Upper lobe of right lung (tissue), 1 donor: ENCODE measurements at places on chromosomes 3 and 15. TPM values are rescaled to one million over a fixed set of nuclear protein-coding genes. Genes with fewer than 3 reads are reported as not detected.

Gene PXK
- total RNA-seq, result 29.8 TPM

Gene SLC51A
- total RNA-seq, result not detected

DNA sequence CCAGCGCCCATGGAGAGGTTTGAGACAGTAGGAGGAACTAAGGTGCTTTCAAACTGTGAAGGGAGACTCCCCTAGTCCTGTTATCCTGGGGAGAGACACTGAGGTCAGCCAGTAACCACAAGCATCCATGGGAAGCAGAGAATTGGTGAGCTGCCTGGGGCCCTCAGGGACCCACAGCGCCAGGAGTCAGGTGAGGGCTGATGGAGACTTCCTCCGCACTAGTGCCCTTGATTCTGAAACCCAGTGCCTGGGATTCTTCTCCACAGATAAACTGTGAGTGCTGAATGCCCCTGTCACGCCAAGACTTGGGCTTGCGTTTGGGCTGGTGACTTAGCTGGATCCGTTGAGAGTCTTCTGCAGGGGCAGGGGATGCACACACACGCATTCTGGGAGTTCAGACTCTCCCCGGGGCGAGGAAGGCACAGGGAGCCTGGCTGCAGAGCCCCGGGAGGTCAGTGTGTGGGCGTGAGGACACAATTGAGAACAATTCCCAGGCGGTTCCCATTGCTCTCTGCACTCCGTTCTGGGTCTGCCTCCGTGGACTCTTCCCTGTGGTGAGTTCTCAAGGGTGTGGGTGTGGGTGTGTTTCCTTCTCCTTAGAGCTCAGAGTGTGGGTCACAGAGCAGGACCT, 37.9 kb upstream of the SLCO2A1 start:
- H3K36me3 ChIP-seq, result no peaks in the 10 kb centered on the region
- H3K27me3 ChIP-seq, result no peaks in the 10 kb centered on the region
- H3K4me1 ChIP-seq, result peaks cover 8% of the 10 kb centered on the region

DNA sequence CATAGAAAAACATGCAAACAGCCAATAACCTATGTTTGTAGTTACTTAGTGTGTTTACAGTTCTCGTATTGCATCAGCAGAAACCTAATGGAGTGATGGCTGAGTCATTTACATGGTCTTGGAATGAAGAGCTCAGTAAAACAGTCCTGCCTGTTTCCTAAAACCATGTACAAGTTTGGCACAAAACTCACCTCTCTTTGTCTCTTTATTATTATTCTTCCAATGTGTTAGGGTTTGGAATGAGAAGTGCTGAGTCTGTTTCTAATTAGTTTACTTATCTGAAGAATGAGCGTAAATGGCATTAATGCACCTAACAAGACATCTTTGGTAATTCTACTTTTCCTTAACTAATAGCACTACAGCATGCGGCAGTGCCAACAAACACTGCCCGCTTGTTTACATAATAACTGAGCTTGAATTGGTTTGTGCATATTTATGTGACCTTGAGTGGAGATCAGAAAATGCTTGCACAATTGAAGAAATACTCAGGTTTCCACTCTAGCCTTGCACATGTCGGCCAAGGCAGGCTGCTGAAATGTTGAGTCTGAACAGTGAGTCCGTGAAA, 385.4 kb upstream of the SEMA6D start:
- H3K27ac ChIP-seq, result no peak overlapping the region
- H3K4me3 ChIP-seq, result no peak overlapping the region
- DNase-seq, result no peak
- no peaks in the 10 kb centered on the region for H3K36me3 ChIP-seq
- no peaks in the 10 kb centered on the region for H3K27me3 ChIP-seq

GRCh38 chr15:53569751-53570480, 189.5 kb downstream of the WDR72 start:
- H3K4me1 ChIP-seq, result no peaks in the 10 kb centered on the region
- H3K36me3 ChIP-seq, result no peaks in the 10 kb centered on the region
- no peak overlapping the region for H3K4me3 ChIP-seq
- DNase-seq, result no peak
- H3K27ac ChIP-seq, result no peak overlapping the region
- H3K27me3 ChIP-seq, result no peaks in the 10 kb centered on the region

DNA sequence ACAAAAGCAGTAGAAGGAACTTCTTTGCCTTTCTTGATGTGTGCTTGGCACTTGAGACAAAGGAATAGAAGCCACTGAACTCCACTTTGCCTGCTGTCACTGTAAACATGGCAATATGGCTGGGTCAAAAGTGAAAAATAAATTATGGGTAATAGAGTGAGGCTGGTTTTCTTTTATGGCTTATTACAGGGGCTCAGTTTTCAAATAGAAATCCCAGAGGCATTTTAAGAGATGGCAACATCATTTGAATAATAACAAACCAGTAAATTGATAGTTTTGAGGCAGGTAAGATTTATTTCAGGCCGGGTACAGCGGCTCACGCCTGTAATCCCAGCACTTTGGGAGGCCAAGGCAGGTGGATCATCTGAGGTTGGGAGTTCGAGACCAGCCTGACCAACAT, 2.8 kb downstream of the C3orf52 start:
- H3K36me3 ChIP-seq, result no peaks in the 10 kb centered on the region
- no peak overlapping the region for H3K27ac ChIP-seq
- no peaks in the 10 kb centered on the region for H3K27me3 ChIP-seq

DNA sequence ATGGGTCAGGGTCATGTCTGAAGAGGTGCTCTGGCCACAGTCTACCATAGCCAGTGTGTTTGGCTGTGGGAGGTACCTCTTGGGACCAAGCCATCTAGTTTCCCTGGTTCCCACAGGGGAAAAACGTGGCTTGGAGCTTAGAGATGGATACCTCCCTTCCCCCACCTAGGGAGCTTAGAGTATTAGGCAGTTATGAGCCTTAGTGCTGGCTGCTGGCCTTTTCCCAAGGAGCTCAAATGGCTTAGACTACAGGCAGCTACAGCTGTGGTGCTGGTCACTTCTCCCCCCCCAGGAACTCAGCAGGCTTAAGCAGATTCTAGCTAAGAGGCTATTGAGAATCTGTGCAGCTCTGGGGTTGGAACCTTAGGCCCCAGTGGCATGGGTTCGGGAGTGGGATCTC, 591.2 kb downstream of the NSUN3 start:
- H3K36me3 ChIP-seq, result no peaks in the 10 kb centered on the region
- no peak overlapping the region for H3K4me3 ChIP-seq
- DNase-seq, result no peak
- no peaks in the 10 kb centered on the region for H3K27me3 ChIP-seq
- H3K4me1 ChIP-seq, result no peaks in the 10 kb centered on the region
- H3K27ac ChIP-seq, result no peak overlapping the region
